ENCODE measurements at places on chromosomes 16 and 17. TPM values are rescaled to one million over a fixed set of nuclear protein-coding genes. Genes with fewer than 3 reads are reported as not detected.

- DNase-seq: no peak
These were observed 245.0 kb downstream of the KCNJ2 start for GRCh38 chr17:70414300-70414699.

DNA sequence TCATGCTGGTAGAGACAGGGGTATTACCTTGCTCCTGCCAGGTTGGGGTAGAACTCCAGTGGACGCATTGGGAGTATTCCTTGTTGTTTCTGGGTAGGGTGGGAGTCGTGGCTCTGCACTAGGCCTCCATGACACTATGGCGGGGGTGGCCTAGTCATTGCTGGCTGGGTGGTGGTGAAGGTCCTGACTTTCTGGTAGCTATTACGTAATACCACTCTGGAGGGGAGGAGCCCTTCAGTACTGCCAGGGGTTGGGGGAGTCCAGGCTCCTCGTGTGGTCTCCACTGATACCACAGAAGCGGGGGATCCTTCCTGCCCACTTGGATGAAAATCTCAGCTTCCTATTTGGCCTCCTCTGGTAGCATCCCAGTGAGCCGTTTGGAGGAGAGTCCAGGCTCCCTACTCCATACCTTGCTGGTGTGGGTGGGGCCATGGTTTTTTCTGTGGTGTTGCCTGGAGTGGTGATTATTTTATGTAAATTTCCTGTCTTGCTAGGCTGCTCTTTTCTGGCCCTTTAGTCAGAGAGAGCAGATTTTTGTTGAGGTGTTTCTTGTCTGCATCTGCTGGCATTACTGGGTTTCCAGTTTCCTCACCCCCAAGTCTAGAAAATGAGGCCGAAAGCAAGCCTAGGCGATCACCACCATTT, 65.8 kb upstream of the GNG13 start:
- no peak for DNase-seq

KCNJ12 gene
- total RNA-seq: 12.3 TPM

LPO gene
- total RNA-seq: not detected
